ENCODE measurements at places on chromosomes 6 and 20.

DNA sequence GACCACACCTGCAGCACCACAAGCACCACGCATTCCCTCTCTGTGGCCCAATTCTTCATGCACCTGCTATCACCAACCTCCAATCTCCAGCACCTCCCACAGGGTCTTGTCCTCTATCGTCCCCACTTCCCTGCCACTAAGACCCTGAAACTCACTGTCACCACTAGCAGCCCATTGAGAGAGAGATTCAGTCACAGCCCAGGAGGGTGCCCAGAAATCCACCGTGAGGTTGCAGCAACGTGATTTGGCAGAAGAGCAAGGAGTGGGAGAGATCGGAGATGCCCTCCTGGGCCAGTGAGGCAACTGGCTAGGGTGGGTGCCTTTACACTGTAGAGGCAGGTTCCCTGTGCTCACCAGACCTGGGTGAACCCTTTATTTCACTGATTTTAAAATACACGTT, 90.1 kb downstream of the ANKRD60 start:
- DNase-seq = no peak

- no peak for DNase-seq
These were observed 25.3 kb downstream of the CEBPB start for GRCh38 chr20:50215926-50216325.

DNA sequence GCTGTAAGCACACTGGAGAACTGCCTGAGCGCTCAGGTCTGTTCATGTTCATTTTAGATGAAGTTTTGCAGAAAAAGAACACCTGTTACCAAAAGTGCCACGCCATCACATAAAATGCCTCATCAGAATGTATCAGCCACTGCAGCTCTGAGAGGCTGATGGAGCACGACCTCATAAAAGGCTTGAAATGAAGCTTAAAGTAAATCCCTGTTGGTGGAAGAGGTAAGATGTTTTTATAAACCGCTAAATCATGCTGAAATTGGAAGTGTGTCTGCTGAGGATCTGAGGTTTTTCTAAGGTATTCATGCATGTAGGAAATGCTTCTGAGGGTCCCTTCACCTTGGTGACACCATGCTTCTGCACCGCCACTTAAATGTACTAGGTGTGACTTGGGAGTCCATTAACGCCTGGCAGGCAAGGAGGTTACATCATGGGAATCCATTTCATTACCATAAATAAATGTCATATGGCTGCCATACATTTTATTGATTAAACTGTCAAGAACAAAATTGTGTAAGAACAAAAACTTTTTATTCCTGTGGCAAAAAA, 363.1 kb upstream of the AGPAT4 start:
- no peak for DNase-seq

- no peak for DNase-seq
These were observed 12.6 kb downstream of the IFNGR1 start for GRCh38 chr6:137206577-137206976.

- no peak for DNase-seq
These were observed 2.7 kb upstream of the MCCD1 start for GRCh38 chr6:31525932-31526591.

GRCh38 chr6:129493354-129493902, 216.5 kb downstream of the ARHGAP18 start:
- DNase-seq = no peak

- no peak for DNase-seq
These were observed 3.8 kb downstream of the LAMA2 start for GRCh38 chr6:128886706-128887105.

GRCh38 chr6:38320358-38320757, 319.4 kb downstream of the BTBD9 start:
- no peak for DNase-seq

GRCh38 chr6:40587240-40588069, at the start of gene LRFN2:
TSS of gene LRFN2 (minus strand) at chr6:40587364.
- peak; percentile 45 for DNase-seq

GRCh38 chr6:151993364-151993763, 185.9 kb downstream of the ESR1 start:
- DNase-seq = no peak

- DNase-seq = no peak
These were observed 54.0 kb upstream of the BTN3A2 start for GRCh38 chr6:26311012-26311384.

GRCh38 chr6:161338015-161338414, 64.2 kb upstream of the AGPAT4 start:
- no peak for DNase-seq

DNA sequence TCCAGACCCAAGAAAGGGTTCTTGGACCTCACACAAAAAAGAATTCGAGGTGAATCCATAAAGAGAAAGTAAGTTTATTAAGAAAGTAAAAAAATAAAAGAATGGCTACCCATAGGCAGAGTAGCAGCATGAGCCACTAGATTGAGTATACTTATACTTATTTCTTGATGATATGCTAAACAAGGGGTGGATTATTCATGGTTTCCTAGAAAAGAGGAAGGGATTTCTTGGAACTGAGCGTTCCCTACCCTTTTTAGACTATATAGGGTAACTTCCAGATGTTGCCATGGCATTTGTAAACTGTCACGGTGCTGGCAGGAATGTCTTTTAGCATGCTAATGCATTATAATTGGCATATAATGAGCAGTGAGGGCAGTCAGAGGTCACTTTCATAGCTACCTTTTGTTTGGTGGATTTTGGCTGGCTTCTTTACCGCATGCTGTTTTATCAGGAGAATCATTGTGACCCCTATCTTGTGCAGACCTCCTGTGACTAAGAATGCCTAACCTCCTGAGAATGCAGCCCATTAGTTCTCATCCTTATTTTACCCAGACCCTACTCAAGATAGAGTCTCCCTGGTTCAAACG, 44.3 kb downstream of the TENT5A start:
- no peak for DNase-seq

Measured in stimulated activated CD4-positive, alpha-beta T cell treated with anti-CD3 and anti-CD28 coated beads, Interleukin-1b, Interleukin-23, amount 100 ng/mL, for 24 hours (primary cell).